WERI-Rb-1 (cell line): ENCODE measurements at places on chromosomes 2 and 18.
A peak's percentile ranks its signal among the peaks of the same experiment; 100 is the strongest.

DNA sequence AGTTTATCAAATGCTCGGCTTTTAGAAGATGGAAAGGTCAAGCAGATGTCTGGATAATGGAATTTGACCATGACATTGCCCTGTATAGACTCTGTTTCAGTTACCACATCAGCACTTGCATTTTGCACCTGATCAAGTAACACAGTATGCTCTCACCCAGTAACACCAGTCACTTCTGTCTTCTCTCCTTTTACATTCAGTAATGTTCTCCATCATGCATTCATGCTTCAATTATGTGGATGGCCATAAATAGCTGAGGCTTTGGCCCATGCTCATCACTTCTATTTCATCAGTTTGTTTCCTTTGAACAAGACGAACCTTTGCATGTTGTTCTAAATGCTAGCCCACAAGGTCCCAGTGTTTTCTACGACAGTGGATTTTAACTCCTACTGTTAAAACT is 322.9 kb upstream of the ACVR2A start:
- no peak for DNase-seq

- DNase-seq: no peak
Observed at GRCh38 chr2:158317642-158318041, 138.9 kb downstream of the CCDC148 start.

DNA sequence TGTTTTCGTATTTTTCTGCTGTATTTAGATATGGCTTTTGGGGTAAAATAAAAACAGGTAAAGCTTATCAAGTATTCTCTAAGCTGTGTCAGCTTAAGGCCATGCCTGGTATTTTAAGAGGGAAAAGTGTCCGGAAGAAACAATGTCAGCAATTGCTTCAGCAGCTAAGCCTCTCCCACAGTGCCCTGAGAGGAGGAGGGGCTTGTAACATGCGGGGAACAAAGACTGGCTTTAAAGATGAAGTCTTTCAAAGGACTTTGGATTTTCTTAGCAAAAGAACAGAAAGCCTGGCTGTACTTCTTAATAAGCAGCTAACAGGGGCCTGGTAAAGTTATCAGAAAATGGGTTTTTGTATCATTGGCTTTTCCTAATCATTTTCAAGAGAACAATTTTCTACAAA is 102.8 kb downstream of the PXDN start:
- peak; percentile 75 for DNase-seq

DNA sequence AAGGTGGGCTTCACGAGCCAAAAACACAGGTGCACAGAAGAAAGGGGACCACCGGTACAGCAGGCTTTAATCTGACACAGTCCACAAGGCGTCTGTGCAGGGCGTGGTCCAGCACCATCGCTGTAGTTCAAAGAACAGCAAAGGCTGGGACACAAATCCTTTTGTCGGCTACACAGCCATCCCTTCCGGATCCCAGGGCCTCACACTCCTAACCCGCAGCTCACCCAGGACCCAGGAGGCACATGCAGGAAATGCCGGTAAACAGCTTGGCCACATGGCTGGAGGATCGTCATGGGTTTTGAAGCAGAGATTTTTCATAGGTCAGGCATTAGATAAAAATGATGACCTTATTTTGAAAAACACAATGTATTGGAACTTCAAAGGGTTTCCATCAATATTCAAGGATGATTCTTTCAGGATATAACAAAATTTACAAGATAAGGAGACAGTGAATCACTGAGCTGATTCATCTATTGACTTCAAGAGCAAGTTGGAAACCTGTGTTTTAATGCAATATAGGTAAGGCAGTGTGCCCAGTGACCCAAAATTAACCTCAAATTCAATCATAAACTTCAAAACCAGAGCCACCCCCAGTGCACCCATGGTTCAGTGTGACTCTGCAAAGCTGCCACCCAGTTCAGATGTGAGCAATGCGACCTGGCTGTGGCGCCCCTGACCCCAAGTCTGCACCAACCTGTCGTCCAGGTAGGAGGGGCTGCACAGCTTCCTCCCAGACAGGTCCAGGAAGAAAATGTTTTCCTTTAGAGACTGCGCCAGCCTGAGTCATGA is 74.4 kb downstream of the TMEM18 start:
- no peak for DNase-seq

GRCh38 chr18:32300914-32301313 is 111.1 kb downstream of the MEP1B start:
- DNase-seq: no peak

DNA sequence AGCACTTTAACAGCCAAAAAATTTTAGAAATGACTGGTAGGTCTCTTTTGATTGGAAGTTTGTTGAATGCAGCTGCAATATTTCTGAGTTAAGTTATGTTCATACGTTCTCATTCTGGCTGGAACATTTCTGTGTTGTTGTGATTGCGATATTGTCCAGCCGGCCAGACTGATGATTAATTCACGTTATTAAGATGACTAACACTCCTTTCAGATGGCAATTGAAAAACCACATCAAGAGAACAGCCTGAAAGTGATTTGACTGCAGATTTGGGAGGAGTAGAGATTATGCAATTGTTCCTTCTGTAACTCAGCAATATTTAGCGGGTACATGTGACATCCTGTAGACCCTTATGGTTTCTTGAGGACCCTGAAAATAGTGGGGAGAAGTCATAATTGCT is 133.7 kb downstream of the FBXO15 start:
- no peak for DNase-seq

- no peak for DNase-seq
Observed at GRCh38 chr18:26470011-26470637, 78.2 kb downstream of the KCTD1 start.

DNA sequence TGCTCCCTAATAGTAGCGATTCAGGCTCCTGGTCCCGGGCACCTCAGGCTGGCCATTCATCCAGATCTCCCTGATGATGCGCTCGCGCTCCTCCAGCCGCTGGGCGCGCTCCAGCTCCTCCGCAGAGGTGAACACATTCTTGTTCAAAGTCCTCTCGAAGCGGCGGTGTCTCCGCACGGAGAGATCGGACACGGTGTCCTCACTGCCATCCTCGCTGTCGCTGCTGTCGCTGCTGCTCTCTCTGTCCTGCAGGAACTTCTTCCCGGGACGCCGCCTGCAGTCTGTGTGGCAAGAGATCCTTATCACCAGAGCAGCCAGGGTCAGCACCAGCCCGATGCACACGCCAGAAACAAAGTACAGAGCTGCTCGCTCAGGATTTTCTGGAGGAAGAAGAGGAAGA is 67.5 kb downstream of the EVA1A start:
- DNase-seq: no peak

GRCh38 chr2:53058526-53058925 is 709.1 kb upstream of the CHAC2 start:
- no peak for DNase-seq

- no peak for DNase-seq
Observed at GRCh38 chr18:71986351-71987050, 557.6 kb downstream of the CBLN2 start.

GRCh38 chr2:101991721-101992145 is at the start of gene IL1R2:
Gene IL1R2 (plus strand): TSS chr2:101991960. CDS start chr2:102008576, 16,616 bp downstream.
- no peak for DNase-seq

GRCh38 chr2:206824087-206824618 is 58.7 kb downstream of the FASTKD2 start:
- no peak for DNase-seq

GRCh38 chr18:42514512-42514911 is 559.5 kb downstream of the PIK3C3 start:
- DNase-seq: no peak
